ENCODE measurements at places on chromosomes 12 and 14.

GRCh38 chr12:47307680-47308399 is 228.1 kb upstream of the AMIGO2 start:
- no peak for DNase-seq

DNA sequence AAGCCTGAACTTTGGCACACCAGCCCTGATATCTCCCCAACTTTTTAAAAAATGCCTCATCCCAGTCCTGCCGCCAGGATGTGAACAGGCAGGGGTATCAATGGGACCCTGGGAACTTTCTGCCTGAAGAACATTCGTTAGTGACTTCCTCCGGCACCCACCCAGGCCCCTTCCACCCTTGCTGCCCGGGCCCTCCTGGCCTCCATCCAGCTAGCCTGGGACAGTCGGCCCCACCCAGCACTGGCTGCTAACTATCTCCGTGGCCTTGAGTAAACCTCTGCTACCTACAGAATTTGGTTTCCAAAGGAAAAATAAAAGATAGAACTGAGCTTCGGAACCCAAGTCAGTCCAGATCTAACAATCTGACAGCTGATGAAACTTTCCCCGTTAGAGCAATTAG is 14.3 kb downstream of the SCARB1 start:
- DNase-seq, result no peak

- no peak for DNase-seq
Observed at GRCh38 chr14:38987781-38988180, 115.3 kb downstream of the SEC23A start.

GRCh38 chr12:92495108-92495507 is 207.7 kb upstream of the PLEKHG7 start:
- no peak for DNase-seq

- DNase-seq, result no peak
Observed at GRCh38 chr14:86221000-86221399, 691.1 kb downstream of the FLRT2 start.

DNA sequence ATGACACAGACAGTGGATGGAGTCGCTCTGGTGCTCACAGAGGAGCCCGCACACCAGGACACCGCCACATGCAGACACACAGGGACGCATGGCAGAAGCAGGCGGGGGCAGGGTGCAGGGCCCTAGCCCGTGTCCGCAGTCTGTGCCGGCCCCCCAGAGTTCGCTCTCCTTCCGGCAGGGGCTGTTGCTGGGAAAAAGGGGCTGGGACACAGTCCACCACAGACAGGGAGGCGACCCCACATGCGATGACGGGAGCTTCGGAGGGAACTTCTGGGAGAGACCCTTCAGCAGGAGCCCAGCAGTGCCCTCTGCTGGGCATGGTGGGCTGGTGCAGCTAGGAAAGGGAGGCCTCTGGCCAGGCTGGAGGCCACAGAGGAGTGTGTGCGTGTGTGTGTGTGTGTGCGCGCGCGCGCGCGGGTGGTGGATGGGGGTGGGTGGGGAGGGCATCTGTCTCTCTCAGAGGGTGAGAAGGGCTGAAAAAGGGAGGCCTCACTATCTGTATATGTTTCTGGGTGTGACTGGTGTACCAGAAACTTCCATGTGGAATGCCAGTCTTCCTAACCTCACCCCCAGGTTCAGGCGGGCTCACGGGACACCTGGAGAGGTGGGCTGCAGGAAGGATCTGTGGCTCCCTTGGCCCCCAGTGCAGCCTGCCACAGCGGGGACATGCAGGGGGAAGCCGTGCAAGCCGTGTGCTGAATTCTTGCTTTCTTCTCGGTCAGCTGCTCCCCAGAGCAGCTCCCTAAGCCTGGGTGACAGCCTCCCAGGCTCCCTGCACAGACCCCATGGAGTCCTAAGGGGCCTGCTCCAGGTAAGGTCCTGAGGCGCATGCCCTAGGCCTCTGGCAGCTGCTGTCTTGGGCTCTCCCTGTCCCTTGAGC is 60.7 kb downstream of the PLEKHG3 start:
- peak; percentile 41 for DNase-seq

GRCh38 chr12:12019881-12020280 is 50.9 kb upstream of the BCL2L14 start:
- DNase-seq, result no peak

DNA sequence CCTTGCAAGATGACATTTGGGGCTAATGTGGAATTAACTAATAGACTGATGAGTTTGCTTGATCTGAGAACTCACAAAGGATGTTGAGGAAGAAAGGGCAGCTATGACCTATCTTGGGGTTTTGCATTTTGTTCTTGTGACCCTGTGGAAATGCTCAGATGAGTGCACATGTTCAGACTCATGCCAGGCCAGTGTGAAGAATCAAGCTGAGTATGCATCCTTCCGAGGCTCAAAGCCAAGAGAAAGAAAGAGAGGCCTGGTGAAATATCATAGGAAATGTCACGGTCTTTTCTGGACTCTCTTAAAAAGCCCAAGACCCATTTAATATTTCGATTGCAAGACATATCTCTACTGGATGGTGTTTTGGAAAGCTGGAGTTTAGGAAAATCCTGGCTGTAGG is 96.3 kb downstream of the CACNA1C start:
- DNase-seq, result no peak

DNA sequence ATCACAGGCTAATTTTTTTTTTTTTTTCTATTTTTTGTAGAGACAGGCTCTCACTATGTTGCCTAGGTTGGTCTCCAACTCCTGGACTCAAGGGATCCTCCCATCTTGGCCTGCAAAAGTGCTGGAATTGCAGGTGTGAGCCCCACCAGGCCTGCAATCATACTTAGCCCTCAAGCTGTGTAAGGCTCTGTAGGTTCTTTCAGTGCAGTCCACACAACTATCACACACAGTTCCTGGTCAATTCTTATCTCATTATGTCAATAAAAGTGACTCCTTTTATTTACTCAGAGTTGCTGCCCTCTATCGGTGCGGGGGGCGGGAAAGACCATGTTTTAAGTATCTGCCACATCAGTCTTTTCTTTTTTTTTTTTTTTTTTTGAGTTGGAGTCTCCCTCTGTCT is 29.0 kb downstream of the SLC2A3 start:
- DNase-seq, result no peak

- no peak for DNase-seq
Observed at GRCh38 chr14:77031759-77032490, 3.4 kb upstream of the IRF2BPL start.

DNA sequence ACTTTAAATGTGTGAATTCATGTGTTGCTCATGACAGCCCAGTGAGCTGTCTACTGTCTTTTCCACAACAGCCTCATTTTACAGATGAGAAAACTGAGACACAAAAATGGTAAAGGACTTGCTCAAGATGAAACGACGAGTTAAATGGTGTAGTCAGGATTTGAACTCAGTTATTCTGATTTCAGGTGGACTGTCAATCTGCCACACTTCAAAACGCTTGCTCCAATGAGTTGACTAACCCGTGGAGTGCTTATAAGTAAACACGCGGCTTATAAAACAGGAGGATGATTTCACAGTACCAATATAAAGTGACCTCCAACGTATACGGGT is 652 bp upstream of the POLE2 start:
- no peak for DNase-seq

DNA sequence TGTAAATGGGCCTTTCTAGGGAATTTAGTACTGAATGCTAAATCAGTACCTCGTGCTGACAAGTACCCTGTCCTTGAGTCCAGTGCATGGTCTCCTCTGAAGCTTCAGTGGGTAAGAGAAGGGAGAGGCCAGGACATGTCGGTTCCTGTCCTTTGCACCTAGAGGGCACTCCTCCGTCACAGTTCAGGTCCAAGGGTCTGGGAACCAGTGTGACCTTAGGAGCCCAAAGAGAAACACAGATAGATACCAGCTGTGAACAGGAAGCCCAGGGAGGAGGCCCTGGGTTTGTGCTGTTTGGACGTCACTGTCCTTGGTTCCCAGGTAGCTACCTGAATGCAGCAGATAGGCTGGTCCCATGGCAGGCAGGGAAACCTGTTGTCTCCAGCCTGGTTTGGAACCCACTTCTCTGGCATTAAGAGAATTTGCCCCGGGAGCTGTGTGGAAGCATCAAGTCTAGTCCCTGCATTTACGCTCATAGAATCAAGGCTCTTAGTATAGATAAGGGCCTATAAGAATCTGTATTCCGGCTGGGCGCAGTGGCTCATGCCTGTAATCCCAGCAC is 3.9 kb upstream of the FGF23 start:
- DNase-seq, result no peak

GRCh38 chr14:92686900-92687427 is 61.5 kb downstream of the LGMN start:
- DNase-seq, result no peak

GRCh38 chr12:5000204-5000603 is 43.5 kb upstream of the KCNA5 start:
- DNase-seq, result no peak

DNA sequence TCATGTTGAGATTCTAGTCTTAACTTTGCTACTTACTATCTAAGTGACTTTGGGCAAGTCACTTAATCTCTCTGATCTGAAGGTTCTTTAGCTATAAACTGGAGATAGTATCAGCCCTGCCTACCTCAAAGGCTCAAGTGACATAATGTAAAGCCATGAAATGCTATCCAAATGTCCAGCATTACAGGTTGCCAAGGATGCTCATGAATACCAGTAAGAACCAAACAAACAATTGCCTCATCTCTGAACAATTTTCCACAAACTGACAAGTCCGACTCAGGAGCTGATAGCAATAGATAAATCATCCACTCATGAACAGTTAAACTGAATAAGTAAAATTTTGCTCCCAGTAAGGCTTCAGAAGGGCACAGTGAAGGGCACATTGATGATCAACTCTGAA is 51.5 kb downstream of the LMNTD1 start:
- no peak for DNase-seq

- DNase-seq, result no peak
Observed at GRCh38 chr14:93891756-93892504, 35.2 kb upstream of the FAM181A start.

DNA sequence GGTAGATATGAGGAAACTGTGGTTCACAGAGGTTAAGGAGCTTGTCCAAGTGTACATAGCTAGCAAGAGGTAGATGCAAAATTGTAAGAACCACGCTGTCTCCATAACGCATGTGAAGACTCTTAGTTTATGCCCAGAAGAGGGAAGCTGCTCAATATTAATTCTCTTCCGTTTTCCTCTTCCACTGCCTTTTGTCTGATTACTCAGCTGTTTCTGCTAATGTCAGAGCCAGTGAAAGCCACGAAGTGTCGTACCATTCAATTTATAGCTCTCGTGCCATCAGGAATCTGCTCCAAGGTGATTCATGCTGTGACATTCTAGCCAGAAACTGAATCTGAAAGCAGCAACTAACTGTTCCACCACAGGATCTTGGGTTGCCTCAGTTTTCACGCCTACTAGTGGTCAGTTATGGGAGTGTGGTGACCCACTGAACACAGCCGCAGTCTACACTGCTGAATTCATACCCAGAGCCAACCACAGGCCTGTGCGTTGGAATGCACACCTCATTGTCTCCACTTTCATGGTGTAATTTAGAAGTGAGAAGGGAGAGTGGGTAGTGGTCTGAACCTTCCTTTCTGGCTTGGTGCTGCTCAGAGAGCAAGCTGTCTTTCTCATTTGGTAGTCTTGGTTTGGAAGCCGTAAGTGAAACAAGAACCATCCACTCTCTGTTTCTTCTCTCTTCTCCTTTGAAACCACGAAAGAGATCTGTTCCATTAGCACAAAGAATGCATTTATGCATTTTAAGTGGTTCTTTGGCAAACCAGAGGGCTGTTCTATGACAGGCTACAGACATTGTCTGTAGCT is 74.2 kb upstream of the NAP1L1 start:
- no peak for DNase-seq

DNA sequence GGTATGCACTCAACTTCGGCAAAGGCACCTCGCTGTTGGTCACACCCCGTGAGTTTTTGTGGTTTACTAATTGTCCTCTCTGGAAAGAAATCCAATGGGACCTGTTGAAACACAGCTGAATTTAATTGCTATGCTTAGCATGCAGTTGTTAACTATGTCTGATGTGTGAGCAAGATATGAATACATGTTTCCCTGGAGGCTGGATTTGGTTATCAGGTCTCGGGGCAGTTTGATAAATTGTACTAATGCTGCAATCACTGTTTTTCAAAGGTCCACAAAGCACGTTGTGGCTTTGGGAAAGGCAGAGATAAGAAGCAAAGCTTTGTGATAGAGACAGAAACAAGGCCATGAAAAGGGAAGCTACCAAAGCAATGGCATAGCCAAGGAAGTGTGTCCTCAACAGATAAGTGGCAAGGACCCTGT is 91.3 kb downstream of the DAD1 start:
- no peak for DNase-seq

- DNase-seq, result no peak
Observed at GRCh38 chr14:89384023-89384422, 33.0 kb downstream of the FOXN3 start.

DNA sequence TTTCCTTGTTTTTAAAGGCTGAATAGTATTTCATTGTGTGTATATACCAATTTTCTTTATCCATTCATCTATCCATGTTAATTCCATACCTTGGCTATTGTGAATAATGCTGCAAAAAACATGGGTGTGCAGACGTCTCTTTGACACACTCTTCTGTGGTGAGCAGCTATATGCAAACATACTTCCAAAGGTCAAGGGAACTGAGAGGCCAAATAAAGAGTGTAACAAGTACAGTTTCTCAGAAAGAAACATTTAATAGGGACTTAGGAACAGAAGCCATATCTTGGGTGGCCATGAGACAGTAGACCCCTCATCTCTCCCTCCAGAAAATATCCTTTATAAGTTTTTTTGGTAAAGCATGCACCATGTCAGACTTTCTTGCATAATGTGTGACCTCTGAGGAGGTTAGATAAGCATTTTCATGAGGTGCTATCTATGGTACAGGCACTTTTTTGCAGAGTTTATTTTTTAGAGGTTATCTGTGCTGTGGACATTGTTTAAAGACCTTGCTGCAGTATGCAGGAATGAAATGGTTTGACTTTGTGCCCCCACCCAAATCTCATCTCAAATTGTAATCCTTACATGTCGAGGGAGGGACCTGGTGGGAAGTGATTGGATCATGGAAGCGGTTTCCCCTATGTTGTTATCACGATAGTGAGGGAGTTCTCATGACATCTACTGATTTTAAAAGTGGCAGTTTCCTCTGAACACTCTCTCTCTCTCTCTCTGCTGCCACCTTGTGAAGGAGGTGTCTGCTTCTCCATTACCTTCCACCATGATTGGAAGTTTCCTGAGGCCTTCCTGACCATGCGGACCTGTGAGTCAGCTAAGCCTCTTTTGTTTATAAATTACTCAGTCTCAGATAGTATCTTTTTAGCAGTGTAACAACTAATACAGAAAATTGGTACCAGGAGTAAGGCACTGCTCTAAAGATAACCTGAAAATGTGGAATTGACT is 1202.3 kb downstream of the GALC start:
- no peak for DNase-seq

DNA sequence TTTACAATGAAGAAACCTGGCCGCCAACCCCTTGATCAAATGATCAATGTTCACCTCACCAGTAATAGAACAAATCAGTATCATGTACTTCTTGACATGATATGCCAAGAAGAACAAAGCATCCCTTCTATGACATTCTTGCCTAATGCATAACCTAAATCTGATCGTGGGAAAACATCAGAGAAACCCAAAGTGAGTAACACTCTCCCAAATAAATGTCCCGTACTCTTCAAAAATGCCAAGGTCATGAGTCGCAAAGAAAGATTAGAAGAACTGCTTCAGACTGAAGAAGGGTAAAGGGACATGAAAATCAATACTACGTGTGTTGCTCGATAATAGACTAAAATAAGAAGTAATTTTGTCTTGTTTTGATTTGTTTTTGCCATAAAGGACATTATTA is 11.4 kb upstream of the SLC25A3 start:
- no peak for DNase-seq

GRCh38 chr14:89349171-89350008 is 67.6 kb downstream of the FOXN3 start:
- DNase-seq, result peak; percentile 54

- DNase-seq, result no peak
Observed at GRCh38 chr12:32161058-32161457, 54.4 kb downstream of the BICD1 start.

- no peak for DNase-seq
Observed at GRCh38 chr12:11876307-11876706, 194.4 kb upstream of the BCL2L14 start.
